ENCODE measurements at places on chromosomes 3 and 15.

GRCh38 chr3:18808429-18808828 is 339.9 kb upstream of the KCNH8 start:
- no peak for DNase-seq

GRCh38 chr15:71495398-71495780 is 315.0 kb upstream of the NR2E3 start:
- DNase-seq, result no peak

DNA sequence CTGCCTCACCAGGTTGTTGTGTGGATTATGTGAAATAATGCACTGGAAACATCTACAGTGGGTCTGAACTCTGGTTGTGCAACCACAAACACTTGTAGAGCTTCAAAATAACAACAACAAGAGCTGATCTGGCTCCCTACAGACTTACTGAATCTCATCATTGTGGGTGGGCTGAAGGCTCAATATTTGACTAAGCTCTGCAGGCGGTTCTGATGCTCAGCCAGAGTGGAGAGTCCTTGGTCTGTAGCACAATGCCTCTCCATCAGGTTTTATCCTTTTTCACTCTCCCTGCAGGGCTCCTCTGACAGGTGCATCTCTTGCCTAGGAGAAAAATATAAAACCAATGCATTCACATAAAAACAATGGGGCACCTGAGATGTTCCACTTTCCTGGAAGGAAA is 456.3 kb upstream of the ONECUT1 start:
- DNase-seq, result no peak

- no peak for DNase-seq
These were observed 59.9 kb downstream of the IGF2BP2 start for GRCh38 chr3:185764980-185765370.

- no peak for DNase-seq
These were observed 42.7 kb upstream of the DCUN1D1 start for GRCh38 chr3:183022936-183023516.

GRCh38 chr15:50881121-50882048 is 27.1 kb upstream of the AP4E1 start:
- no peak for DNase-seq

- peak; percentile 90 for DNase-seq
These were observed 32.9 kb upstream of the MTMR10 start for GRCh38 chr15:31024330-31024729.

Measured in AG08395 (cell line).